ENCODE measurements at places on chromosomes 13 and 19.
A peak's percentile ranks its signal among the peaks of the same experiment; 100 is the strongest.

DNA sequence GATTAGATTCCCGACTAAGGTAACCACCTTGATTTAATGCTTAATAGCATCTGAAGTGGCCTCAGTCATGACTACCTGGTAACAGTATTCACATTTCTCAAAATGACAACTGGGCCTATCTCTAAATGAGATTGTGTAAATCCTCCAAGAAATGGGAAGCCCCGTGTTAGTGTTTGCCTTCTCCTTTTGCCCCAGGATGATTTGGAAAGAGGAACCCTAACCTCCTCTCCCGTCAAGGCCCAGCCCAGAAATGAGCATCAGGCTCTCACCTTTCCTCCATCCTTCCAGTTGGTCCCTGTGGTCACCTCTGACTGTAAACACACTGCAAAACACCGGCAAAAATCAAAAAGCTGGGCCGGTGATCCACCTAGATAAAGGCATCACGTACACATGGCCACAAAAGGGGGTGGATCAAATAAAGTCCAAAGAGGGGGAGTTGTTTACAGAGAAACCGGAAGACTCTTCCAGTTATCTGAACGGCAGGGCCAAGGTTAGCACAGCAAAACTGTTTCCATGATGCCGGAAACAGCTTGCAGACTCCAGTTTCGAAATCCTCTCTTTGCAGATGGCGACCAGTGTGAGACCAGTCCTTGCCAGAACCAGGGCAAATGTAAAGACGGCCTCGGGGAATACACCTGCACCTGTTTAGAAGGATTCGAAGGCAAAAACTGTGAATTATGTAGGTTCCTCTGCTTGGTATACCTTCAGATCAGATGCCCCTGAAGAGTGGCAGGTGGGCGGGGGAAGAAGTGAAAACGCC, 16.4 kb downstream of the F10 start:
- no peaks in the 10 kb centered on the region for H3K4me1 ChIP-seq
- H3K27me3 ChIP-seq: peaks cover 20% of the 10 kb centered on the region
- H3K4me3 ChIP-seq: no peak overlapping the region
- H3K27ac ChIP-seq: no peak overlapping the region
- no peak for DNase-seq
- H3K36me3 ChIP-seq: no peaks in the 10 kb centered on the region

DNA sequence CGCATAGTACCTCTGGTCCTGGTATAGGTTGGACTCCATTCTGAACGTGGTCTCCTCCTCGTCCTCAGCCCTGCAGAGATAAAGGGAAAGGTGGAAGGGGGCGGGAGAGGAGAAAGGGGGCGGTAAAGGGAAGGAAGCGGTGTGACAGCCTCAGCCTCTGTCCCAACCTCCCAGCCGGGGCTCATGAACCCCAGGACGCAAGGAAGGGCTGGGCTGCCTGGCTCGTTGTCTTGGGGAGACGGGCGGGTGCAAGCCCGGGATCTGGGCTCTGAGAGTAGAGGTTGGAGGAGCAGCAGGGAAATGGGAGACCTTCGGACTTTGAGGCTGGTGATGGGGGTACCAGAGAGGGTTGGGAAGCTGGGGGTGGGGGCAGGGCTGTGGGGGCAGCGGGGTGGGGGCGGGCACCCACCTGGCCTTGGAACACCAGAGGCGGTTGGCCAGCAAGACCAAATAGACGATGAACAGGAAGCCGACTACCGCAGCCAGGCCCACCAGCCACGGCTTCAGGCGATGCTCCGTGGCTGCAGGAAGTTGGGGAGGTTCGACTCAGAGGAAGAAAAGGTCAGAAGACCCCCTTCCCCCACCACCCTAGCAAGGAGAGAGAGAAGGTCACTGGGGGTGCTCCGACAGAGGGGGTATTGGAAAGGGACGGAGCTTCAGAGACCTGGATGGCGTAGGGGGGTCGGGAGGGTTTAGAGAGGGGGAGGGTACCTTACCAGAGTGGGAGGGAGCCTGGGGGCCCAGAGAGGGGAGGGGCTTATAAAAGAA, 1.7 kb downstream of the SMIM24 start:
- no peaks in the 10 kb centered on the region for H3K36me3 ChIP-seq
- peaks cover 14% of the 10 kb centered on the region for H3K4me1 ChIP-seq
- peaks cover 11% of the 10 kb centered on the region for H3K27me3 ChIP-seq
- peak overlapping the region; percentile 22 for H3K4me3 ChIP-seq

DNA sequence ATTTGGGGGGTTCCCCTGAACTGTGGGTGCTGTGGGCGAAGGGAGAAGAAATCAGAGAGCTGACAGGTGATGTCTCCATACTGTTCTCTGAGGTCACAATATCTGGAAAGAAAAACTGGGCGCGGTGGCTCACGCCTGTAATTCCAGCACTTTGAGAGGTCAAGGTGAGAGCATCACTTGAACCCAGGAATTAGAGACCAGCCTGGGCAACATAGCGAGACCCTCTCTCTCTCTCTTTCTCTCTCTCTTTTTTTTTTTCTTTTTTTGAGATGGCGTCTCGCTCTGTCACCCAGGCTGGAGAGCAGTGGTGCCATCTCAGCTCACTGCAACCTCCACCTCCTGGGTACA, 21.9 kb downstream of the IQCN start:
- H3K27me3 ChIP-seq: peaks cover 65% of the 10 kb centered on the region
- no peak overlapping the region for H3K4me3 ChIP-seq

GRCh38 chr19:3282564-3282963, 58.1 kb downstream of the CELF5 start:
- no peak overlapping the region for H3K27ac ChIP-seq
- H3K4me1 ChIP-seq: peaks cover 5% of the 10 kb centered on the region
- peaks cover 48% of the 10 kb centered on the region for H3K27me3 ChIP-seq
- no peak for DNase-seq

- DNase-seq: no peak
- no peaks in the 10 kb centered on the region for H3K4me1 ChIP-seq
- H3K4me3 ChIP-seq: no peak overlapping the region
- no peaks in the 10 kb centered on the region for H3K36me3 ChIP-seq
- no peaks in the 10 kb centered on the region for H3K27me3 ChIP-seq
Observed at GRCh38 chr13:39321574-39321973, 281.4 kb downstream of the LHFPL6 start.

- DNase-seq: no peak
- no peak overlapping the region for H3K27ac ChIP-seq
- peaks cover 6% of the 10 kb centered on the region for H3K4me1 ChIP-seq
- no peaks in the 10 kb centered on the region for H3K36me3 ChIP-seq
Observed at GRCh38 chr13:98592362-98592732, 15.4 kb upstream of the STK24 start.

GRCh38 chr13:45310341-45311131, 30.4 kb downstream of the TPT1 start:
- peaks cover 22% of the 10 kb centered on the region for H3K4me1 ChIP-seq
- peak overlapping the region; percentile 75 for H3K4me3 ChIP-seq
- no peaks in the 10 kb centered on the region for H3K36me3 ChIP-seq
- no peak for DNase-seq
- H3K27ac ChIP-seq: peak overlapping the region; percentile 59
